Neural progenitor cell (in vitro differentiated cells): ENCODE measurements at places on chromosomes 2 and 18. TPM values are rescaled to one million over a fixed set of nuclear protein-coding genes. Genes with fewer than 3 reads are reported as not detected.
A peak's percentile ranks its signal among the peaks of the same experiment; 100 is the strongest.

DNA sequence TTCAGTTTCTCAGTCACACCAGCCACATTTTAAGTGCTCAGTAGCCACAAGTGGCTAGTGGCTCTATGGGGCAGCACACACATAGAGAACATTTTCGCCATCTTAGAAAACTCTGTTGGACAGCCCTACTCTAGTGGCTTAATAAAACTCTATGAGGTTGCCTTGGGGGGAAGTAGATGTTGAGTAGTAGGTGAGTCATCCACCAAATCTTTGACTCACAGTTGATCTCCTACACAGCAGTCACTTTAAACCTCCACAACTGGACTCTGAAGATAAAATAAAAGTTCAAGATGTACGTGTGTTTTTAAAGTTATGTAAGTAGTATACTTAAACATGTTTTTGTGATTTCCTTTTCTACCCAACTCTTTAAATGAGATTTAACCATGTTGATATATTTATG is 379.0 kb downstream of the SETBP1 start:
- H3K4me3 ChIP-seq, result no peak overlapping the region
- no peak overlapping the region for H3K27ac ChIP-seq
- H3K4me1 ChIP-seq, result peaks cover 16% of the 10 kb centered on the region
- no peak for DNase-seq

- no peaks in the 10 kb centered on the region for H3K36me3 ChIP-seq
- H3K27me3 ChIP-seq, result no peaks in the 10 kb centered on the region
- H3K4me1 ChIP-seq, result peaks cover 75% of the 10 kb centered on the region
- H3K27ac ChIP-seq, result no peak overlapping the region
Measured at GRCh38 chr2:223956300-223956699, 963 bp upstream of the MRPL44 start.

- H3K27ac ChIP-seq, result no peak overlapping the region
- H3K4me3 ChIP-seq, result no peak overlapping the region
- H3K4me1 ChIP-seq, result peaks cover 18% of the 10 kb centered on the region
- DNase-seq, result no peak
- H3K27me3 ChIP-seq, result no peaks in the 10 kb centered on the region
- H3K36me3 ChIP-seq, result no peaks in the 10 kb centered on the region
Measured at GRCh38 chr2:42558827-42559226, 9.6 kb upstream of the MTA3 start.

GRCh38 chr18:41870191-41870590 is 84.8 kb upstream of the PIK3C3 start:
- no peaks in the 10 kb centered on the region for H3K4me1 ChIP-seq
- H3K36me3 ChIP-seq, result no peaks in the 10 kb centered on the region
- no peak overlapping the region for H3K4me3 ChIP-seq
- no peaks in the 10 kb centered on the region for H3K27me3 ChIP-seq
- DNase-seq, result no peak
- H3K27ac ChIP-seq, result no peak overlapping the region

- DNase-seq, result no peak
- no peaks in the 10 kb centered on the region for H3K36me3 ChIP-seq
- H3K27me3 ChIP-seq, result no peaks in the 10 kb centered on the region
- H3K4me1 ChIP-seq, result no peaks in the 10 kb centered on the region
- H3K27ac ChIP-seq, result no peak overlapping the region
- H3K4me3 ChIP-seq, result no peak overlapping the region
Measured at GRCh38 chr2:238568455-238569440, 142.0 kb downstream of the ASB1 start.

DNA sequence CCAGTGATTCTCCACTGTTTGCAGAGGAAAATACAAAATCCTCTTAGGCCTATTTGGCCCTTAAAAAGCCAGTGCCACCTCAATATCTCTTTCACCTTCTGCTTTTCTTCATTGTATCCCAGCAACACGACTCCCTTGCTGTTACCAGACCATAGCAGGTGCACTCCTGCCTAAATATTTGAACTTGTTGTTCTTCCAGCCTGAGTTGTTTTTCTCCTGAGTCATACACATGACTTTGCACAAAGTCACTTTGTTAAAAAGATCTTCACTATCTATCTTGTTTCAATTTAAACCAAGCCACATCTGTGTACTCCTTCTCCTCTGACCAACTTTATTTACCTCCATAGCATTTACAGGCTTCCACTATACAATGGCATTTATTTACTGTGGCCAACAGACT is 103.6 kb downstream of the LRRTM4 start:
- H3K4me1 ChIP-seq, result no peaks in the 10 kb centered on the region
- H3K4me3 ChIP-seq, result no peak overlapping the region
- H3K36me3 ChIP-seq, result no peaks in the 10 kb centered on the region
- no peak overlapping the region for H3K27ac ChIP-seq

DNA sequence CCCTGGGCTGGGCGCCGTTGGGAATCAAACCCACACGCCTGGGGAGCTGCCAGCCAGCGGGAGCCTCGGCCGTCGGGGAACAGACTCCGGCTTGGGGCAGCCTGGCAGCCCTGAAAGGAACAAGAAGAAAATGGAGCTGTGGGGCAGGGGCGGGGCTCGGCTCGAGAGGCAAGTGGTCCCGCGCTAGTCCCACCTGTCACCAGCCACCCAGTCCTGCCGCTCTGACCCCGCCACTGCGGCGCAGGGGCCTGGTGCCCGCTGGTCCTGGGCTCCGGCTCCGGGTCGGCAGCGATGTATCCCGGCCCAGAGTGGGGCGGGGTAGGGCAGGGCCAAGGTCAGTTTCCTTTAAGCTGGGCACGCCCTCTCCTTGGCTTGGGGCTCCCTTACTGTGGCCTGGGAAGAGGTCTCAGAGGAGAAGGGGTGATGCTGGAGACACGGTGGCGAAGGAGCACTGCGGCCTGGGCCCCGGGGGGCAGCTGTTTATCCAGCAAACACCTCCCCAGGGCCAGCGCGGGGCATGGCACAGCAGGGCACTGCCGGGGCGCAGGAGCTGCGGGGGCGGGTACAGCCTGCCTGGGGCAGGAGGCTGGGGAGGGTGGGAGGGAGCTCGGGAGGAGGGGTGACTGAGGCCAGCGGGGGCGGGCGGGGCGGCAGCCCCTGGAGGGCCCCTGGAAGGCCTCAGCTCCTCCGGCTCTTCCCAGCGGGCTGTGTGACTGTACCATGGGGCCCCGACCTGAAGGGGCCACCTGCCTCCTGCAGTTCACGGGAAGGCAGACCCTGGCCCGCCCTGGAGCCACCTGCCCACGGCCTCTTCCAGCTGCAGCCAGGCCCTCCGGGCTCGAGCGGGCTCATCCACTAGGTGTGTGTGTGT is 15.6 kb downstream of the ODC1 start:
- DNase-seq, result peak; percentile 50
- H3K4me1 ChIP-seq, result no peaks in the 10 kb centered on the region
- H3K27me3 ChIP-seq, result peaks cover 19% of the 10 kb centered on the region
- H3K36me3 ChIP-seq, result no peaks in the 10 kb centered on the region
- no peak overlapping the region for H3K27ac ChIP-seq
- peak overlapping the region; percentile 38 for H3K4me3 ChIP-seq

DNA sequence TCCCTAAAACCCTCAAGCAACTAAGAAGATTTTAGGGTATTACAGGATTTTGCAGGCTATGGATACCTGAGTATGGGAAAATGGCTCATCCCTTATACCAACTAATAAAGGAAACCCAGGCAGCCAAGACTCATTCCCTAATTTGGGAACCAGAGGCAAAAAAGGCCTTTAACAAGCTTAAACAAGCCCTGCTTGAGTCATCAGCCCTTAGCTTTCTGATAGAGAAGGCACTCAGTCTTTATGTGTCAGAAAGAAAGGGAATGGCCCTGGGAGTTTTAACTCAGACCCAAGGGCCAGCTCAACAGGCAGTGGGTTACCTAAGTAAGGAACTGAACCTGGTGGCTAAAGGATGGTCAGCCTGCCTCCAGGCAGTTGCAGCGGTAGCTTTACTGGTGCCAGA is 96.9 kb upstream of the RMP24 start:
- no peaks in the 10 kb centered on the region for H3K27me3 ChIP-seq
- H3K4me3 ChIP-seq, result no peak overlapping the region
- no peaks in the 10 kb centered on the region for H3K36me3 ChIP-seq
- H3K4me1 ChIP-seq, result peaks cover 15% of the 10 kb centered on the region
- no peak for DNase-seq

Gene EMILIN1
- total RNA-seq, result 0.15 and 5.1 TPM in 2 replicates

Gene ASB18
- total RNA-seq, result not detected in 2 replicates

Gene EVX2
- total RNA-seq, result not detected in 2 replicates

Gene ACMSD
- not detected in 2 replicates for total RNA-seq

Gene MEIS1
- 10.7 and 14.7 TPM in 2 replicates for total RNA-seq
